ENCODE measurements at places on chromosomes 1 and 21.

GRCh38 chr1:65490231-65491009, 70.0 kb downstream of the LEPR start:
- no peak for DNase-seq

DNA sequence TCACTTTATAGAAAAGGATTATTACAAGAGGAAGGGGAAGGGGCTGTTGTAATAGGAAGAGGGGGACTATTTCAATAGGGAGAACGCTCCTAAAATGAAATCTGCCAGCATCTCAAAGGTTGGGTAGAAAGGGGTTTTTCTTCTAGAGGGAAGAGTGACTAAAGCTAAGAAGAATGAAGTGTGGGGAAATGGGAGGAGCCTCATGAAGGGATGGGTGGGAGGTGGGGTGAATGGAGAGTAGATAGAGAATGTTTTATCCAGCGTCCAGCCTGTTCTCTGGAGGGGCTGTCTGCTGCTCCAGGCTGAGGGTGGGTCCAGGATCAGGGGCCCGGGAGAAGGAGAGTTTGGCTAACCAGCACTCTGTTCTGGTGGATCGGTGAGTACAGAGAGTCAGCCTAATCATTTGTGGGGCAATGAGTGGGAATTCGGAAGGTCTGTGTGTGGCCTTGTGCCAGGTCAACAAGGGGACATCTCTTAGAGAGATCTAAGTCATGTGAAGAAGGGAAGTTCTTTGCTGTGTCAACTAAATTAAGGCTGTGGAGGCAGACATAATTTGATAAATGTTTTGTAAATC, 25.2 kb downstream of the VN1R5 start:
- no peak for DNase-seq

- no peak for DNase-seq
Observed at GRCh38 chr1:230141797-230142607, 75.0 kb downstream of the GALNT2 start.

GRCh38 chr1:236753964-236754363, 41.1 kb upstream of the MTR start:
- DNase-seq, result no peak

- DNase-seq, result no peak
Observed at GRCh38 chr1:211738096-211738690, 62.8 kb upstream of the NEK2 start.

DNA sequence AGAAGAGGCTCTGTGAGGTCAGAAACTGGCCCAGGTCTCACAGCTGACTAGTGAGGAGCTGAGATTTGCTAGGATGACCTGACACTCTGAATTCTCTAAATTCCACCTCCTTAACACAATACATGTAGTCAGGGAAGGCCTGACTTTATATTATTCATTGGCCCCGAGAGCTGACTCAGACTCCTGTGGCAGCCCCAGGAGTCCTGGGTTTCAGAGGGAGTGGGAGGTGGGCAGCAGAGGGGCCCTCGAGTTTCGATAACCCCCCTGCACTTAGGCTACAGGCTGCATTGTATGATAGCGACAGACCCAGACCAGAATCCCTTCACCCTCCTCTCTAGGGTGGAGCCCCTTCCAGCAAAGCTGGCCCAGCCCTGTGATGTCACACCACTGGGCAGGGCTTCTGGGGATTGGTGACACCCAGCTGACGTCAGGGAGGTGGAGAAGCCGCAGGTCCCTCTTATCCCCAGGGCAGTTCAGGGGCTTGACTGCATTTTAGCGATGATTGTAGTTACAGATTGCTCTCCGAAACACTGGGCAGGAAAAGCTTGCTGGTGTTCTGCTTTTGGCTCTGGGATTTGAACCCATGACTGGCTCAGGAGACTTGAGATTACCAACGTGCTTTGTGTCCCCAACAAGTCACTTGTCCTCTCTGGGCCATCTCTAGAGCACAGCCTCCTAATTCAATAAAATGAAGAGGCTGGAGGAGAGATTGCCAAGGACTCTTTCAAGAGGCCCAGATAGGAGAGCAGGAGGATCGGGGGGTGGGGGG, 17.0 kb upstream of the GPR37L1 start:
- DNase-seq, result no peak

DNA sequence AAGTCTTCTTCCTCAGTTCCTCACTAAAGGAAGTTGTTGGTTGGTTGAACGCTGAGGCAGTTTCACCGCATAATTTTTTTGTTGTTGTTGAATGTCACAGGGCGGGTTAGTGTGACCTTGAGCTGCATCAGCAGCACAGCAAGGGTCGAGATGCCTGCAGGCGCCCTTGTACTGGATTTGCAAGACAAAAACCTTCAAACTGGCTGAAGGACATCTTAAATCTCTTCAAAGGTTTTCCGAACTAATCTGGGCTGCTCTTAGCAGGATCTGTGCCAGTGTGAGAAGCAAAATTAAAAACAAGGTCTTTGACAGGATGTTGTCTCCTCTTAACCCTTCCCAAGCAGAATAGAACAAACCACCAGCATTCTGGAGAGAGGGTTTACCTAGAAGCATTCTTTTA, 59.4 kb downstream of the NRIP1 start:
- DNase-seq, result no peak

DNA sequence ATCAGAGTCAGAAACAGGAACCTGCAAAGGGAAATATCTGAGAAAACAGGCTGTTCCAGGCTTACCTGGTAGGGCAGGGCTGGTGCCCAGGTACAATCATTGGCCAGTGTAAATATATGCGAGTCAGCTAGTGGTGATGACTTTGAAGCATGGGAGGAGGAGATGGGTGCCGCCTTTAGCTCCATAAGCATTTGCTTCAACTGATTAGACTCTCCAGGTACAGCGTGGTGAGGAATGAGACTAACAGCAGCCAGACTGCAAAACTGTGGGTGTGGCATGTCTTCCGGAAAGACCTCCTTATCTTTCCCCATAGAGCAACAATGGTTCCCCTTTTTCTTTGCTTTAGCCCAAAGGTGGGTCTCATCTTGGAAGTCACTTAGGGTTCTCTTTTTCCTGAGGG, 137.2 kb downstream of the LRIG2 start:
- DNase-seq, result no peak
